T-cell (primary cell): ENCODE measurements at places on chromosomes 6 and 20. TPM values are rescaled to one million over a fixed set of nuclear protein-coding genes. Genes with fewer than 3 reads are reported as not detected.
A peak's percentile ranks its signal among the peaks of the same experiment; 100 is the strongest.

DNA sequence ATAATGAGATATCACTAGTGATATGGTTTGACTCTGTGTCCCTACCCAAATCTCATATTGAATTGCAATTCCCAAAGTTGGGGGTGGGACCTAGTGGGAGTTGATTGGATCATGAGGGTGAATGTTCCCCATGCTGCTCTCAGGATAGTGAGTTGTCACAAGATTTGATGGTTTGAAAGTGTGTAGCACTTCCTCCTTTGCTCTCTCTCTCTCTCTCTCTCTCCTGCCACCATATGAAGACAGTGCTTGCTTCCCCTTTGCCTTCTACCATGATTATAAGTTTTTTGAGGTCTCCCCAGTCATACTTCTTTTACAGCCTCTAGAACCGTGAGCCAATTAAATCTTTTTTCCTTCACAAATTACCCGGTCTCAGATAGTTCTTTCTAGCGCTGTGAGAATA lies 1002.0 kb upstream of the ADGRB3 start:
- no peaks in the 10 kb centered on the region for H3K36me3 ChIP-seq
- H3K4me1 ChIP-seq: no peaks in the 10 kb centered on the region
- H3K4me3 ChIP-seq: no peak overlapping the region
- H3K27me3 ChIP-seq: no peaks in the 10 kb centered on the region

- no peak overlapping the region for H3K27ac ChIP-seq
- H3K27me3 ChIP-seq: no peaks in the 10 kb centered on the region
- no peaks in the 10 kb centered on the region for H3K4me1 ChIP-seq
- no peaks in the 10 kb centered on the region for H3K36me3 ChIP-seq
- H3K4me3 ChIP-seq: no peak overlapping the region
These were observed 504.5 kb downstream of the HDGFL1 start for GRCh38 chr6:23073821-23074220.

DNA sequence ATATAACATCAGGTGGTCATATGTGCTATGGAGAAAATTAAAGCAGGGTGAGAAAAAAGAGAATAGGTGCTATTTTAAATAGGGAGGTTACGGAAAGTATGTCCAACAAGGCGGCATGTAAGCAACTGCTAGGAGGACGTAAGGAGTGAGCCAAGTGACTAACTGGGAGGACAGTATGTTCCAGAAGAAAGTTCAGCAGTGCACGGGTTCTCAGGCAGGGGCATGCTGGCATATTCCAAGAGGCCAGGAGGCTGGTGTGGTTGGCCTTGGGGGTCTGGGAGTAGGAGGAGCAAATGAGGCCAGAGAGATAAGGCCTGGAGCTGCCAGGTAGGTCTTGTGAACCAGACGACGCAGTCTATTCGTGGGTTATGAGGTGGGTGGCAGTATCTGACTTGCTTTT lies 112.4 kb downstream of the ARMC2 start:
- no peak for DNase-seq
- H3K4me1 ChIP-seq: peaks cover 11% of the 10 kb centered on the region
- H3K27me3 ChIP-seq: no peaks in the 10 kb centered on the region
- no peaks in the 10 kb centered on the region for H3K36me3 ChIP-seq
- H3K4me3 ChIP-seq: no peak overlapping the region
- H3K27ac ChIP-seq: no peak overlapping the region

DNA sequence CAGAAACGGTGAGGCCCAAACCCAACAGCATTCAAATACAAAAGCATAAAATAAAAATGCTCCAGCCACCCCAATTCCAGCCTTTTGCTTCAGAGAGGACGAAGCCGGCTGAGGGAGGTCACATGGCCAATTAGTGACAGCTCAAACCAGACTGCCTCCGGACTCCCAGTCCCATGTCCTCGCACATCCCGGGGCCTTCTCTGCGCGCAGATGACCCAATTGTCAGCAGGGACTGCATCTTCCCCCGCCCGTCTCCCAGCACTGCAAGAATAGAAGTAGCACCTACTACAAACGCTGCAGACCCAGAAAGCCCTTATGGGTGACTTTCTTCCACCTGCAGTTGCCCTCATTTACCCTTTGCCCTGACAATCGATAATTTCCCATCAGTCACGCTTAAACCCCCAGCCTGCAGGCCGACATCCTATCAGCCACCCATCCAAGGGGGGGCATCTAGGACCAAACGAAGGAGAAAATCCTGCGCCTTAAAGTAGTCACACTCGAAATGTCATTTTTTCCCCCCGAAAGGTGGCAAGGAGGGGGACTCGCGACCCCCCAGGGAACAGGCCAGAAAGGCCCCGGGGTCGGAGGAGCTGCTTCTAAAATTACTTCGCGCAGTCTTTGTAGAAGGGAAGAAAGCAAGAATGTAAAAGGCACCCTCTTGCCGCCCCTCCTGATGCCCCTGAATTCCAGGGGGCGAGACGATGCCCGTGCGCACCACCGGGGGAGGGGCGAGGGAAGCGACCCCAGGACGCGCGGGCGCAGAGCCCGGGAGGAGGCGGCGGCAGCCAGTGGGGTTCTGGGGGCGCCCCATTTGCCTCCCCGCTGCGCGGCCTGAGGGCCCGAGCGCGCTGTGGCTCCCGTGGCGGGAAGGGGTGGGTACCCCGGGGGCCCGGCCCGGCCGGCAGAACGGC lies 792 bp downstream of the SLC23A2 start:
- H3K4me1 ChIP-seq: peaks cover 27% of the 10 kb centered on the region
- H3K27ac ChIP-seq: no peak overlapping the region
- no peaks in the 10 kb centered on the region for H3K36me3 ChIP-seq
- H3K27me3 ChIP-seq: no peaks in the 10 kb centered on the region
- peak overlapping the region; percentile 88 for H3K4me3 ChIP-seq

Gene BHLHE23
- total RNA-seq: not detected
